ENCODE measurements at places on chromosomes 2 and 18. TPM values are rescaled to one million over a fixed set of nuclear protein-coding genes. Genes with fewer than 3 reads are reported as not detected.

CEP76 gene
- 13.0 TPM for total RNA-seq

ACADL gene
- not detected for total RNA-seq

VWC2L gene
- total RNA-seq: not detected

ANKRD30B gene
- not detected for total RNA-seq

FSHR gene
- not detected for total RNA-seq

SERPINB11 gene
- total RNA-seq: not detected

CLEC4F gene
- total RNA-seq: not detected

All from activated CD8-positive, alpha-beta memory T cell treated with anti-CD3 and anti-CD28 coated beads for 36 hours (primary cell).